Stimulated activated CD4-positive, alpha-beta T cell treated with anti-CD3 and anti-CD28 coated beads, Interleukin-15, amount 100 ng/mL, for 24 hours (primary cell): ENCODE measurements at places on chromosomes 3 and 15.
A peak's percentile ranks its signal among the peaks of the same experiment; 100 is the strongest.

DNA sequence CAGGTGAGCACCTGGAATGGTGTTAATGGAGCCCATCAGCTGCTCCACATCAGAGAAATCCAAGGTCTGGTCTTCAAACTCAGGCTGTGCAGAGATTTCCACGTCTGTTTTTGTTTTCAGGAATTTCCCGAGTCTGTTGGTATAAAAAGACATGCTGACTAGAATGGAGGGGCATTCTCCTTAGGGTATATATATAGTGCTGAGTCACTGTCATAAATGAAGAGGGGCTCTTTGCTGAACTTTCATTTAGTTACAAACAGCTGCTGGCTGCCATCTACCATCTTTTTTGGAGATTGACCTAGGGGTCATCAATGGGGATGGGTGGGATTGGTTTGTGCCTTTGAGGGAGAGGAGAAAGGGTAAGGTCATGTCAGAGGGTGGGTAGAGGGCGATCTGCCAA lies 27.1 kb downstream of the FSD2 start:
- no peak for DNase-seq

DNA sequence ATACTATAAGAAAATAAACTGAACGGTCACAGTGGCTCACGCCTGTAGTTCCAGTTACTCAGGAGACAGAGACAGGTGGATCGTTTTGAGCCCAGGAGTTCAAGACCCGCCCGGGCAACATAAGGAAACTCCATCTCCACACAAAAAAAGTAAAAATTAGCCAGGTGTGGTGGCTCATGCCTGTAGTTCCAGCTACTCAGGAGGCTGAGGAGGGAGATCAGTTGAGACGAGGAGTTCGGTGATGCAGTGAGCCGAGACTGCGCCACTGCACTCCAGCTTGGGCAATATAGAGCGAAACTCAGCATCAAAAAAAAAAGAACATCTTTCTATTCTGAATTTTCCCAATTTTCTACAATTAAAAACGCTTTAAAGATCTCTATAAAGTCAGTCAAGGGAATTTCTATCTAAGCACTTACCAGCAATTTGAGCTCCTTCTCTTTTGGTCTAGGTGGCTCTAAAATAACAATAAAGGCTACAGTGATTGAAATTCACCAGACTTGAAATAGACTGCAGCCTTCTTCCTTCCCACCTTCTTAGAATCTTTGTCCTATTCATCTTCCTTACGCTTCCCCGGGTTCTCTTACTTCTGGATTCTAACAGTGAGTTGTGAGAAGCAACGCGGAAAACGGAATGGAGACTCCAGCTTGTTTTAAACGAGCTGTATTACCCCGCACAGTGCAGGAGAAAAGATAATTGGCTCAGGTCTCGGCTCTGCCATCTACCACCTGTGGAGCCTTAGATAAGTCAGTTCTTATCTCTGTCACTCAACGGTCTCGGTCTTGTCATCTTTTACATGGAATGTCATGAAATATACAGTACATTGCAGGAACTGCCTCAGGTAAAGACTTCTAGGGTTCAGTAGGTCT lies 812 bp upstream of the SEC62 start:
- no peak for DNase-seq

GRCh38 chr15:101049856-101050622 lies 130.9 kb downstream of the LRRK1 start:
- DNase-seq, result no peak

GRCh38 chr3:128804017-128804810 lies 75.2 kb upstream of the ACAD9 start:
- peak; percentile 69 for DNase-seq

GRCh38 chr3:184343200-184343876 lies 5.9 kb downstream of the FAM131A start:
- DNase-seq, result no peak

- no peak for DNase-seq
These were observed 110.0 kb downstream of the DGKG start for GRCh38 chr3:186251948-186252619.

GRCh38 chr15:55282284-55282833 lies 7.3 kb downstream of the RAB27A start:
- peak; percentile 23 for DNase-seq

- no peak for DNase-seq
These were observed 18.3 kb downstream of the OSBPL10 start for GRCh38 chr3:31962801-31963205.

- DNase-seq, result no peak
These were observed 68.4 kb upstream of the NR2F2 start for GRCh38 chr15:96262097-96262496.

DNA sequence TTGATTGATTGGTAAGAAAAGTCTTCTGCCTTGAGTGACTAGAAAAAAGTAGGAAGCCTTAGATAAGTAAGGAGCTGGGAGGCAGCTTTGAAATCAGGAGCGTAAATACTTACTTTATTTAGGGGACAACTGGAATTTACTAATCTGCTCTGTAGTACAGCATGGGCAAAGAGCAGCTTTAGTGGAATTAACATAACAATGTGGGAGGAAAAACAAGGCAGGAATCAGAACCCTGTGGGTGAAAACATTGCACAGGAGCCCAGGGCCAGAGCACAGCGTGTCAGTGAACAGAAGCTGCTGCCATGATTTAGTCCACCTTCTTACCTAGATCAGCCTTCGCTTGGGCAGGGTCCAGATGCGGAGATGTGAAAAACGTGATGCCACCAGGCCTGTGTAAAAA lies 14.6 kb downstream of the FMN1 start:
- no peak for DNase-seq

DNA sequence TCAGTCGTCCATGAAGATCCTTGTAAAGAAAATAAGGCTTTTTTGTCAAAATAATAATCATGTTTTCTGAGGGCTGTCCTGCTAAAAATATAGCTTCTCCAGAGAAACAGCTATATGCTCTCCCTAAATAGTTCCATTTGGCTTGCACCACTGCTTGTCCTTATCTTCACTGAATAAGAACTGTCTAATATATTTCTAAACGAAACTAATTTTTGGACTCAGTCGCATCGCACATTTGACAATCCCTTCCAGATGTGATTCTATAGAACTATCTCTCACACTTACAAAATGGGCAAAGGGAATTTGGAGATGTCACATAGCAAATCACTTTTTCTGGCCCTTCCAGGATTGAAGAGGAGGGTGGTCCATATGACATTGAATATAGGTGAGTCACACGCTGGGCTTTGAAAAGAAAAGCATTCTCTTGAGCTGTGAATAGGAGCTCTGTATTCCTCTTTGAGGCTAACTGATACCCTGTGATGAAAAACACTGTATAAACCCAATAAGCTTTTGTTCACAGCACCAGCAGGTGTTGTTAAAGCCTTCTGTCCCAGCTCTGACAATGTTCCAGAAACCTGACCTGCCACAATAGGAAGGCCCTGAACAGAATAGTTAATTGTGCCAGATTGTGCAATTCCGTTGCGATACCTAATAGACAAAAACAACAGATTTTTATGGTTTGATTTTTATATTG lies 1144.2 kb downstream of the ROBO2 start:
- no peak for DNase-seq

- DNase-seq, result no peak
These were observed 341.1 kb upstream of the NR2F2 start for GRCh38 chr15:95989392-95989791.
